SK-N-SH (cell line): ENCODE measurements at places on chromosomes 3 and 15.

GRCh38 chr3:32978331-32978730, 26.9 kb downstream of the CCR4 start:
- no peaks in the 10 kb centered on the region for H3K36me3 ChIP-seq
- no peaks in the 10 kb centered on the region for H3K27me3 ChIP-seq
- H3K4me3 ChIP-seq = no peak overlapping the region
- H3K27ac ChIP-seq = no peak overlapping the region

DNA sequence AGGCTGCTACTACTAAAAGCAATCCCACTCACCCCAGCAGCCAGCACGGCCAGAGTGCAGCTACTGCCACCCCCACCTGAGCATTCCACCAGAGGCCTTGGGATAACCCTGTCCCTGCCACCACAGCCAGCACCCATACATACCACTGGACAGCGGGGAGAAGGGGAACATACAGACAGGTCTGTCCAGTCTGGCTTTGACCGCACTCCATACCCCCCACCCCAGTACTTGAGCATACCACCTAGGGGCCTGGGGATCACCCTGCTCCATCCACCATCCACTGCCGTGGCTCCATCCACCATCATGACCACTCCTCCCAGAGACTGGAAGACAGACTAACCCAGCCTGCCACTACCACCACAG, 210.1 kb downstream of the ATP8B4 start:
- no peaks in the 10 kb centered on the region for H3K4me1 ChIP-seq
- no peaks in the 10 kb centered on the region for H3K27me3 ChIP-seq
- no peaks in the 10 kb centered on the region for H3K36me3 ChIP-seq
- no peak overlapping the region for H3K4me3 ChIP-seq

DNA sequence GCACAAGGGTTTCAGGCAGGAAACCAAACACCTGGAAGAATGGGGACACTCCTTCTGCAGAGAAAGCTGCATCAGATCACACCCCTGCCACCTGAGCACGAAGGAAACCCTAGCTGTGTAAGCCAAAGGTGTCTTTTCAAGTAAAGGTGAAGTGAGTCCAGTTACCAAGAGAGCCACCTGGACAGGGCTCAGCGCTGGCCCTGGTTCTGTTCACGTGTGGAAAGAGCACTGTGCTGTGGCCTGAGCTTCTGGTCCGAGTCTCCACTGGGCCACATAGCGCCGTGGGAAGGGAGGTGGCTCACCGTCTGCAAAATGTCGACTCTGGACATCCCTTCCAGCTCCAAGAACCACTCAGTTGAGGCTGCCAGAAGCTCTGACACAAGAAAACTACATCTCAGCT, 151.1 kb downstream of the ADAMTS17 start:
- H3K4me3 ChIP-seq = no peak overlapping the region
- no peaks in the 10 kb centered on the region for H3K36me3 ChIP-seq
- no peak for DNase-seq
- peaks cover 22% of the 10 kb centered on the region; the same call in 1 of the 2 replicates for H3K4me1 ChIP-seq

DNA sequence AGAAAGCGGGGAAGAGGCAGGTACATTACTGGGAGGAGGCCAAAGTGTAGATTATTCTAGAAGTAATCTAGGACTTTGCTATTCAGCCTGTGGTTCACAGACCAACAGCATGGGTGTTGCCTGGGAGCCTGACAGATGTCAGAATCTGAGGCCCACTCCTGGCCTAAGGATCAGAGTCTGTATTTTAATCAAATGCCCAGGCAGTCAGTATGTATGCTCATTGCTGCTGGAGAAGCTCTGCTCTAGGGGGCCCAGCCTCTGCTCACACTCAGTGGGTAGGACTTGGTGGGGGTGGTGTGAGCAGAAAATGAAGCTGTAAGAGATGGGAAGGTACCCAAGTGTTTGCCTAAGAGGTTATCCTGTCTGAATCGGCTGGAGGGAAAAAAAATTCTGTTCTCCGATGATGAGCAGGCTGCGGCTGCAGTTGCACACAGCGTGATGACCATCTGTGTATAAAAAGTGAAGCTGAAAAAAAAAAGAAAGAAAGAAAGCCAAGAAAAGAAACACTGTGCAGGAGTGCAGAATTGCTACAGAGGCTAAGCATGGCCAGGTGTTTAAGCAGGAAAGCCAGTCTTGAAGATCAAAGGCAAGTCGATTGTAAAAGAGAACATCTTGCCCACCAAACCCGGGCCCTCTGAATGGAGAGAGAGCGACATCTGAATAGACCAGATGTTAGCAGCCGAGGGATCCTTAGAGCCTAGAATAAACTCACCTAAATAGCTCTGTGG, 65.2 kb downstream of the EIF4E3 start:
- H3K36me3 ChIP-seq = no peaks in the 10 kb centered on the region
- no peaks in the 10 kb centered on the region for H3K4me1 ChIP-seq

- DNase-seq = no peak
- H3K4me3 ChIP-seq = no peak overlapping the region
- H3K36me3 ChIP-seq = no peaks in the 10 kb centered on the region
Observed at GRCh38 chr3:192229866-192230265, 497.5 kb downstream of the FGF12 start.

DNA sequence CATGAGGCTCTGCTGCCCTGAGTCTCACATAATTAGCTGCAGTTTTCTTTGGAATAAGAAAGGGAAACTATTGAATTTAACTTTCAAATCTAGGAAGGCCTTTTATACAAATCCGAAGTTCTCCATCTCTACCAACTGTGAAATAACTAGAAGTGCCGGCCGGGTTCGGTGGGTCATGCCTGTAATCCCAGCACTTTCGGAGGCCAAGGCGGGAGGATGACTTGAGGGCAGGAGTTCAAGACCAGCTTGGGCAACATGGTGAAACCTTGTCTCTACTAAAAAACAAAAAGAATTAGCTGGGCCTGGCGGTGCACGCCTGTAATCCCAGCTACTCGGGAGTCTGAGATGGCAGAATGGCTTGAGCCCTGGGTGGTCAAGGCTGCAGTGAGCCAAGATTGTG, 43.6 kb downstream of the COL8A1 start:
- H3K27ac ChIP-seq = no peak overlapping the region
- H3K27me3 ChIP-seq = peaks cover 6% of the 10 kb centered on the region; the same call in 1 of the 2 replicates
- DNase-seq = no peak
- H3K4me3 ChIP-seq = no peak overlapping the region
- H3K36me3 ChIP-seq = no peaks in the 10 kb centered on the region

- DNase-seq = peak; percentile 78
- peaks cover 6% of the 10 kb centered on the region; the same call in 1 of the 2 replicates for H3K36me3 ChIP-seq
- H3K4me1 ChIP-seq = peaks cover 41% of the 10 kb centered on the region; the same call in 1 of the 2 replicates
- no peak overlapping the region for H3K27ac ChIP-seq
- H3K27me3 ChIP-seq = no peaks in the 10 kb centered on the region
Observed at GRCh38 chr3:126983653-126984390, 907 bp downstream of the PLXNA1 start.

- H3K36me3 ChIP-seq = no peaks in the 10 kb centered on the region
- no peak overlapping the region for H3K27ac ChIP-seq
- H3K27me3 ChIP-seq = no peaks in the 10 kb centered on the region
- DNase-seq = no peak
Observed at GRCh38 chr3:69445024-69445423, 59.1 kb upstream of the FRMD4B start.

GRCh38 chr3:45679805-45680204, 9.4 kb upstream of the SACM1L start:
- H3K27me3 ChIP-seq = no peaks in the 10 kb centered on the region
- H3K4me3 ChIP-seq = no peak overlapping the region
- H3K36me3 ChIP-seq = peaks cover 19% of the 10 kb centered on the region; the same call in 1 of the 2 replicates
- no peak for DNase-seq

DNA sequence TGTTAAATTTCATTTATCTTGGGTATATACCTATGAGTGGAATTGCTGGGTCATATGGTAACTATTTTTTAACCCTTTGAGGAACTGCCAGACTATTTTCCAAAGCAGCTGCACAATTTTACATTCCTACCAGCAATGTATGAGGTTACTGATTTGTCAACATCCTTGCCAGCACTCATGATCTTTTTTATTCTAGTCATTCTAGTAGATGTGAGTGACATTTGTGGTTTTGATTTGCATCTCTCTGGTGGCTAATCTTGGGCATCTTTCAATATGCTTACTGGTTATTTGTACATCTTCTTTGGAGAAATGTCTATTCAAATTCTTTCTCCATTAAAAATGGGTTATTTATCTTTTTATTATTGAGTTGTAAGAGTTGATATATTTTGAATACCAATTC, 21.3 kb upstream of the LRRC58 start:
- H3K27me3 ChIP-seq = no peaks in the 10 kb centered on the region
- H3K27ac ChIP-seq = no peak overlapping the region
- no peaks in the 10 kb centered on the region for H3K36me3 ChIP-seq
- no peak overlapping the region for H3K4me3 ChIP-seq
- no peak for DNase-seq
